ENCODE measurements at places on chromosomes 7 and 10.
A peak's percentile ranks its signal among the peaks of the same experiment; 100 is the strongest.

- no peak for DNase-seq
These were observed 157.8 kb downstream of the FANK1 start for GRCh38 chr10:126054191-126054590.

- no peak for DNase-seq
These were observed 122.8 kb downstream of the MAPK8 start for GRCh38 chr10:48429309-48429708.

GRCh38 chr7:49523870-49524269, 249.6 kb upstream of the VWC2 start:
- DNase-seq, result no peak

DNA sequence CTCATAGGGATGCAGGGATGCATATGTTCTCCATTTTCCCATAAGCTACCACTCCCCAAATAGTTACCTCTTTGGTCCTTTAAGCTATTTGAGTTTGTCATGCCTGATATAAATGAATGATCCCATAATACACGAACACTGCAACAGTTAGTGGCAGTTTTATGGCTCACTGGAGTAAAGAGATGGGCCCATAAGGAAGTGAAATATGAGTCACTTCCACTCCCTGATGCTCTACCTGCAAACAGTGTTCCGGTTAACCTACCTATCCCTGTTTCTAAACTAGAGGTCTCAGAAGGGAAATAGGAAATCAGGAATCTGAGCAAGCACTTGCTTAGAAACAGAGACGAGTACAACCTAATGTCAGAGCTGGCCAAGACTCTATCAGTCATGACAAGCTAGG, 71.7 kb downstream of the CALD1 start:
- no peak for DNase-seq

GRCh38 chr7:823649-824048, 8.6 kb upstream of the SUN1 start:
- DNase-seq, result no peak

GRCh38 chr7:134434701-134435100, 24.2 kb downstream of the AKR1B1 start:
- DNase-seq, result no peak

DNA sequence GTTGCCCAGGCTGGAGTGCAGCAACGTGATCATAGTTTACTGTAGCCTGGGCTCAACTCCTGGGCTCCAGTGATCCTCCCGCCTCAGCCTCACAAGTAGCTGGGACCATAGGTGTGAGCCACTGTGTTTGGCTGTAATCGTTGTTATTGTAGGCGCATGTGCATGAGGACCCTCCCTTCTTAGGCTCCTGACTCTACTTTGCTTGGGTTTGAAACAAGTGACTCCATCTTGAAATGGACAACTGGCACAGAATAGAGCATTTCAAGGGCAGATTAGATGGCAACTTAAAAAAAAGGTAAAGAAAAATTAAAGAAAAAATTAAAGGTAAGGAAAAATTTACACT, 15.4 kb upstream of the GIMAP8 start:
- DNase-seq, result no peak

GRCh38 chr10:95236068-95236903, 42.2 kb downstream of the ACSM6 start:
- no peak for DNase-seq

GRCh38 chr10:86046845-86047460, 319.6 kb downstream of the GRID1 start:
- DNase-seq, result peak; percentile 7

DNA sequence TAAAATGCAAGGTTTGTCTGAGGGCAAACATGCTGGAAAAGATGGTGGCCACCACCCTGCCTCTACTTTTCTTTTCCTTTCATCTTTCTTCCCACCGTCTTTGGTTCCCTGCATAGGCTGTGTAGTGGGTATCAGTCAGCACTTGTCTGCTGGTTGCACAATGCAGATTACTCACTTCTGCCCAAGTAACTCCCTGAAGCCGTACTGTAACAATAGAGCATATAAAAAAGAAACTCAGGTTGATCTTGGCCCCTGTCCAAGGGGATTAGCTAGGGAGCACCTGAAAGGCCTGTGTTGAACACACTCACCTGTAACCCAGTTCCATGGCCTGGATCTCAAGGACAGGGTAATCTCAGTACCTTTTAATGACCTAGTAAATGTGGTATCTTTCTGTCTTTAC, 533.0 kb upstream of the GALNT17 start:
- DNase-seq, result no peak

DNA sequence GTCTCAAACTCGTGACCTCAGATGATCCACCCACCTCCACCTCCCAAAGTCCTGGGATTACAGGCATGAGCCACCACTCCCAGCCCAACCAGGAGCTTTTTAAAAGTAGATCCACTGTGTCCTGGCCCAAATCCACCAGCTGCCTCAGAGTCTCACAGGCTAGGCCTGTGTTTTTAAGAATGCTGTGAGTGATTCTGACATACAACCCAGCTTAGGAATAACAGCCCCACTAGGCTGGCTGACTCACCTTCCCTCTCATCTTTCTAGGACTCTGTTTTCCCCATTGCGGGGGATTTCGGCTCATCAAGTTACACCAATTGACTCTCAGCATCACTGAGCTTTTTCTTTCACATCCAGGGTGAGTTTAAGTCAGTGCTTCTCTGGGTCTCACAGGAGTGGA, 207.6 kb downstream of the SKIDA1 start:
- DNase-seq, result no peak

DNA sequence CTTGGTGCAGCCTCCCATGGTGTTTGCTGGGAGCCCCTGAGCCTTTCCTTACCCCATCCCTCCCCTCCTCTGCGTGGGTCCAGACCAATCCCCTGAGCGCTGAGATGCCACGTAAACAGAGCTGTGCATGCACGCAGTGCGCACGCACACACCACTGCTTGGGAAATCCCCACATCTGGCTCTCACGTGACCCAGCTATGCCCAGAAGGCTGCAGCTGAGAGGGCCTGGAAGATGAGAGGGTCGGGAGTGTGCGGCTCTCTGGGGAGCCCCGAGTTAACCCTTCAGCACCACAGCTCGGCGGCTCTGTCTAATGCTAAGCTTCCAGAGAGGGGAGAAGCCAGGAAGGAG, 177.2 kb downstream of the SH3PXD2A start:
- peak; percentile 70 for DNase-seq

DNA sequence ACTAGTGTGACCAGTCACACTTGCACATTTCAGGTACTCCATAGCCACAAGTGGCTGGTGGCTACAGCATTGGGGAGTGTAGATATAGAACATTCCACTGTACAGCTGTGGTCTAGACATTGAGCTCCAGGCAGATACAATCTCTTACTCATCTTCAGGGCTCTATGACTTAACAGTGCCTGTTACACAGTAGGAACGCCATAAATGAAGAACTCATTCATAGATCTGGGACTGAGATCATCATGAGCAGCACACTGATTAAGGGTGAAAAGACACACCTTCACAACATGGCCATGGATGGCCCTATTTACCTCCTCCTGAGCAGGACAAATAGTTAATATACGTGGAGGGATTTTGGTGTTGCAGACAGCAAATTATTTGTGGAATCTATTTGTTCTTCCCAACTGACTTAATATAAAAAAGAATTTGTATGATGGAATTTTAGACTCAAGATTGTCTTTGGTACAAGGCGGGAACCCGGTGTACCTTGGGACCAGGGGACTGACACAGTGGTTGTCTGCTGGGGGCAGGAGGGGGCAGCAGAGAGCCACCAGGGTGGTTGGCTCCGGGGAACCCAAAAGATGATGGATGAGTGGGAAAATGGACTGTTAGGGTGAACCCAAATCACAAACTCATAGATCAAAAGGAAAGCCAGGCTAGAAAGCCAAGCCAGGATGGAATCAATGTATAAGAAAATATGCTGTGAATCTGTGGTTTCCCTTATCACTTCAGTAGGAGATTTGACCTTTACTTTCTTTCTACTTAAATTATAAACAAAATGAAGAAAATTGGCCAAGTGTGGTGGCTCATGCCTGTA, 24.3 kb upstream of the CPA2 start:
- DNase-seq, result peak; percentile 62

DNA sequence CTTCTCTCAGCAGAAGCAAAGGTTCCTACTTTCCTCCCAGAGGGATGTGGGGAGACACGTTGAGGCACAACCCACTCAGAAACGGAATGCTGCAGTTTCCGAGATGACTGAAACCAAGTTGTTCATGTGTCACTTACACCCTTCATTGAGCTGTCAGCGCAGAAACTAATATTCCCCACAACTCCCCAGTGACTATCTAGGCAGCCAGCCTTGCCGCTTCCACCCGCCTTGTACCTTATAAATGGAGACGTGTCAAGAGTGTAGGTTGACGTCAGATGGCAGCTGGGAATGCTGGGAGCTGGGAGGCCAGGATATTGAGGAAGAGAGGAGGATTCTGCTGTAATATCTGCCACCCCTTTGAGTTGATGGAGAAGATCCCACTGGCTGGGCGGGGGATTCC, 15.1 kb downstream of the GPR26 start:
- DNase-seq, result no peak

- DNase-seq, result no peak
These were observed 20.7 kb downstream of the SLC16A9 start for GRCh38 chr10:59688921-59689351.

GRCh38 chr7:149320313-149321124, 58.5 kb downstream of the ZNF783 start:
- DNase-seq, result no peak

DNA sequence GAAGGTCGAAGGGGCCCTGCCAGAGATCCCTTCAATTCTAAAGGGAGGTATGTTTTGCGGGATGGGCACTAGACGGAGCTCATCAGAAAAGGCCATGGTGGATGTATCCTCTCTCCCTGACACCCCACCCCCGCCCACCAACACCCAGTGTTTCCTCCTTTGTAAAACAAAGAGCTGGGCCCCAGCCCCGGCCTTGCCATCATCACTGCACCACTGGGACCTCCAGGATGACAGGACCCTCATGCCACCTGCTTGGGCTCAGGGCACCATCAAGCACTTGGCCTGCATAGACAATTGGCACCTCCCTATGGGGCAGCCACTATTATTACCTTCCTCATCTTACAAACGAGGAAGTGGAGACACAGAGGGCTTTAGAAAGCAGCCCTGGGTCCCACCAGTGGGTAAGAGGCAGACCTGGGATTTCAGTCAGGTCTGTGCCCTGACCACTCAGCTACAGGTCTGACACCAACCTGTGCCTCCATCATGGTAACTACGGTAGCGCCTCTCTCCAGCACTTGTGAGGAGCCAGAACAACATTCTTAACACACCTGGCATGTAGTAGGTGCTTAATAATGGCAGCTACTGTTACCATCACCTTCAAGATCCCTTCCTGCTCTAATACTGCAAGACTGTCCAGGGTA, 2.0 kb downstream of the CALML3 start:
- DNase-seq, result no peak

GRCh38 chr7:45923818-45924217, 2.7 kb upstream of the IGFBP3 start:
- no peak for DNase-seq

DNA sequence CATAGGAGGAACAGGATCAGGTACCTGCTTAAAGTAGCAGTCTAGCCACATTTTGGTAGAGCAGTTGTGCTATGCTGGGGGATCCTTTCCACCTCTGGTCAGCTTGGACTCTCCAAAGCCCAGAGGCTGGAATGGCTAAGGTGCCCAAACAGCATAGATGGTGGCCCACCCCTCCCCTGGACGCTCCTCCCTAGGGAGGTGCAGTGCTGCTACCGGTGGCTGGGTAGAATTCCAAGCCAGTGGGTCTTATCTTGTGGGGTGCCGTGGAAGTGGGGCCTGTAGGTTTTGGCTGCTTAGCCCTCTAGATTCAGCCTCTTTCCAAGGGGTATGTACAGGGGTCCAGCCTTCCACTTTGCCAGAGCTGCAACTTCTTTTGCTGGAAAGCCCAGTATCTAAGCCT, 44.0 kb downstream of the RUNDC3B start:
- no peak for DNase-seq

- DNase-seq, result no peak
These were observed 12.7 kb downstream of the TAS2R38 start for GRCh38 chr7:141960687-141961422.

GRCh38 chr10:819326-819725, 112.2 kb downstream of the LARP4B start:
- no peak for DNase-seq

GRCh38 chr10:90319188-90319914, 538.5 kb downstream of the HTR7 start:
- DNase-seq, result no peak

DNA sequence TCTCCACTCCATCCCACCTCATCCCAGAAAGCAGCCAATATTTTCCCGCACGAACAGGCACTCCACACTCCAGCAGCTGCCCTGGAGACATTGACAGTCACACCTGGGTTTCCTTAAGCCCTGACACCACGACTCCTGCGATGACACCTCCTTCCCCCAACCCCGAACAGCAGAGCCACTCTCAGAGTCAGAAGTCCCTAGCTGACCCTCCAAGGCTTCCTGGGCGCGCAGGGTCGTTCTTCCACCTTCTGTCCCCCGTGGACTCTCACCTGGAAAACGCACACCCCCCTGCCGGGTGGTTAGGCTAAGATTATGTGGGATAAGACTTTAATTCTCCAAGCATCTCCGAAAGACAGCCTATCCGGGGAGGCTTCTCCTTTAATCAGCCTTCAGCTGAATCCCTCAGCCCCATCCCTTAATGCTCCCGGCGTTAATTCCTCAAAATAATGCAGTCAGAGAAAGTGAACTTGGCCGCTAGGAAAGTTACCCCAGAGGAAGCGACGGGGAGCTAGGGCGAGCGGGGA, 1.1 kb downstream of the DENND11 start:
- DNase-seq, result no peak

DNA sequence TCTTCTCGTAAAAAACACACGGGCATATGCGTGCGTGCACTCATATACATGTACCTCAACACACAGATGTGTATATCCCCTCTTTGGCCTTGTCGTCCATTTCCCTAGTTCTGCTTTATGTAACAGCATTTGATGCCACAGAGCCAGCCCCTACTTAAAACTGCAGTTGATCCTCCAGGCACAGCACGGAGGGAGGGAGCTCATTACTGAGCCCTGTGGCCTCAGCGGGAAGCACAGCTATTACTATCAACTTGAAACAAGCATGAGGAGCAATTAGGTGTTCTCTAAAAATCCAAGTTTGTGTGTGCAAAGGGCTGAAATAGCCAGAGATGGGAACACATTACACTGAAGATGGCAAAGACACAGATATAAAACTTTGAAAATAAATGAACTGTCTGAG, 580.9 kb downstream of the GLRX3 start:
- no peak for DNase-seq

DNA sequence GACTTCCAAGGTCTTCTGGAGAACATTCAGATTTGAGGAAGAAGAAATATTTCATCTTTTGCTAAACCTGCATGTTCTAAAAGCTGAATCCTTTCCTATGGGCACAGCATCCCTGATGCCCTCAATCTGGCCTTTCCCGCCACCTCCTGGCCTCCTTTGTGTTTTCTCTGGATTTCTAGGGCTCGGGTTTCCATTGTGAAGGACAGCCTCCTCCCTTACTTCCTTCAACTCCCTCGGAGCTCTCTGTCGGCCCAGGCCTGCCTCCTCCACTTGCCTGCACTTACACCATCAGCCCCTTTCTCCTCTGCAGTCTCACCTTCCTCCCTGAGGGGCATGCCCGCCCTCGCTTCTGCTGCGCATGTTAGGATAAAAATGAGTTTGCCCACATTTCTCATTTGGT, 75.4 kb downstream of the WIPF3 start:
- DNase-seq, result no peak

- DNase-seq, result no peak
These were observed 203.0 kb upstream of the MDFIC start for GRCh38 chr7:114718861-114719260.

All from stimulated activated CD4-positive, alpha-beta T cell treated with anti-CD3 and anti-CD28 coated beads, Interleukin-2, amount 100 ng/mL, for 48 hours (primary cell).